Activated naive CD4-positive, alpha-beta T cell treated with Interleukin-2 at 50 U/mL for 16 hours (primary cell): ENCODE measurements at places on chromosomes 16 and 17.

DNA sequence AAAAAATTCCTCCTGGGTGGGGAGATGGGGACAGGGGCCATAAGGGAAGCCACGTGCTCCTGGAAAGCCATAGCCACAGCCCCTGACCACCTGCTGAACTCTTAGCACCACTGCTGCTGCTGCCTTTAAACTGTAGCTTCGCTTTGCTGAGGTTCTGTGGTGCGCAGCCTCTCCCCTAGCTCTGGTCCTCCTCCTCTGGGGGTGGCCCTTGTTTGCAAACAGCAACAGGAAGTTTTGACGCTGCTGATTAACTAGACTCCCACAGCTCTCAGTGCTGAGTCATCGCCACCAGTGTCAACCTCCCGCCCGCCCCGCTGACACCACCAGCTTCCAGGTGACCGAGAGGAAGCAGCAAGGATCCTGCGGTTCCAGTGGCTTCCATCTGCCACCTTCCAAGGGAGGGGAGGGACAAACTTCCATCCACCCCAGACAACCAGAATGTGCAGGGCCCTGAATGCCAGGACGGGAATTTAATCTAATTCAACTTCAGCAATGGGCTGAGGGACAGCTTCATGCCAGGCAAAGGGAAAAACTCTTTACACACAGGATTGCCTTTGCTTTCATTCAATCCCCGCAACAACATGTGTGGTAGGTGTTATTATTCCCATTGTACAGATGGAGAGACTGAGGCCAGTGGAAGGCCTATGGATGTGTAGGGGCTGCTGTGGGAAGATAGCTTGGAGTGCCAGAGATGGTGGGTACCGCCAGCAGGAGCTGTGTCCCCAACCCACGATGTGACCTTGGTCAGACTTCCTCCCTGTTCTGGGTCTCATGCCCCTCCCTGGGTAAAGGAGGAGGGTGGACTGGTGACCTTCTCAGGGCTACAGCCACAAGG lies 8.1 kb upstream of the KIFC3 start:
- DNase-seq, result peak; percentile 86

- no peak for DNase-seq
These were observed 31.2 kb upstream of the ENPP7 start for GRCh38 chr17:79699386-79700036.

DNA sequence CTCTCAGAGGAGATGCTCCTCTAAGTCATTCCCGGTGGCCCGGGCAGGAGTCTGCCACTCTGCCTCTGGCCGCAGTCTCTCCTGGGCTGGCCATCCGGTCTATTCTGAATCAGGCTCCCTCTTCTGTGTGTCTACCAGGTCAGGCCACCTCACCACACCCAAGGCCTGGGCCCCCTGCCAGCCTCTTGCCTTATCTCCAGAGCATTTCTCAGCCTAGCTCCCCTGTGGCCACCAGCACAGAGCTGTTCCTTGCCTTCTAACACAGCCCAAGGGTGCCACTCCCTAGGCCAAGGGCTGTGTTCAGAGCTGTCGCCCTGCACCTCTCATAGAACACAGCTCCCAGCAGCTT lies 55.3 kb downstream of the MYO18A start:
- no peak for DNase-seq

DNA sequence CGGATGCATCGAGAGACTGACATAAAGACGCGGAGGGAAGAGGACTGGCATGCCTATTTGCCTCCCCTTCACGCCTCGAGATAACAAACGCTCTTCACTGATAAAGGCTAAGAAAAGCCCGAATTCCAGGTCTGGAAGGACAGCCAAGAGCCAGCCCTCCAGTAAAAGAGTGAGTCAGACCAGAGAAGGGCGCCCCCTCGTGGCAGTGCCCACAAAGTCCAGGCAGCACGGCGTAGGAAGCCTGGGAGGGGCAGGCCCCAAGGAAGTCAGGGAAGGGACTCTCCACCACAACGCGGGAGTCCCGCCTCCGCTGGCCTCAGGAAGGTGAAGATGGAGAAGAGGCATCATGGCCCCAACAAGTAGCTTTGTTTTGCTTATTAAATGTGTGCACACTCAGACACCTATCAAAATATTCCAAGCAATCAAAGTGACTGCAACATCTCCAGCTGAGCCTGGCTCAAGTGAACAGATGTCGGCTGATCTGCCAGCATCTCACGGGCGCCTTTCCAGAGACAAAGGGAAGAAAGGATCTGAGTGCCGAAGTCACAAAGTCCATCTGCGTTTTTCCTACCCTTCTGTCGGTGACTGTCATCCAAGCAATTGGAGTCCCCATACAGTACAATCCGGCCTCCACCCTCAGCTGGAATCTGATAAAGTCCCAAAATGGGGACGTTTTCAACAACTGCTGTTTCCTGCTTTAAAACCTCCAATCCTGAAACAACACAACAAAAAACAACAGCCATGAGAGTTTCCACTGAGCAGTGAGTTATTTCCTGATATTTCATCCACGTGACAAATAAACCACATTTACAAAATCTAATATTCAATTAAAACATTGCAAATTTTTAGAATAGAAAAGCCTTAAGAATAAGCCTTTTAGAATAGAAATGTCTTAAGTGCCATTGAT lies 20.4 kb upstream of the SLC38A8 start:
- peak; percentile 68 for DNase-seq

- DNase-seq, result no peak
These were observed 3.1 kb upstream of the BAIAP3 start for GRCh38 chr16:1330260-1330914.

GRCh38 chr17:32593003-32593402 lies 106.2 kb downstream of the CDK5R1 start:
- DNase-seq, result no peak

DNA sequence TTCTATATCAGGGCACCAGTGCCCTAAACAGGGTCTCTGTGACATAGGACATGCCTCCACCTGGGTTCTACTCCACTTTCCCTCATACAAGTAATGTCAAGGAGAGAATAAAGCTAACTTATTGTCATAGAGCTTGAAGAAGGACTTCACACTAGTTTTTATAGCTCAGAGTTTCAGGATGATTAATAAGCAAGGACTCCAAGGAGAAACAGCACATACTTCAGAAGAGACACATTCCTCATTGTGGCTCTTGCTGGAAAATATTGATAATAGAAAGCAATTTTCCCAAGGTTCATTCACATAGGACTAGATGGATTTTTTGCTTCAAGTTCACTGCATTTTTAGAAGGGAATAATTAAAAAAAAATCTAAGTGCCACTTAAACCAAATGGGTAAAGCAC lies 133.3 kb downstream of the CA10 start:
- no peak for DNase-seq

- DNase-seq, result no peak
These were observed 705 bp downstream of the KRABD2 start for GRCh38 chr17:8375738-8376259.

- no peak for DNase-seq
These were observed 41.5 kb downstream of the NDEL1 start for GRCh38 chr17:8477171-8477570.

DNA sequence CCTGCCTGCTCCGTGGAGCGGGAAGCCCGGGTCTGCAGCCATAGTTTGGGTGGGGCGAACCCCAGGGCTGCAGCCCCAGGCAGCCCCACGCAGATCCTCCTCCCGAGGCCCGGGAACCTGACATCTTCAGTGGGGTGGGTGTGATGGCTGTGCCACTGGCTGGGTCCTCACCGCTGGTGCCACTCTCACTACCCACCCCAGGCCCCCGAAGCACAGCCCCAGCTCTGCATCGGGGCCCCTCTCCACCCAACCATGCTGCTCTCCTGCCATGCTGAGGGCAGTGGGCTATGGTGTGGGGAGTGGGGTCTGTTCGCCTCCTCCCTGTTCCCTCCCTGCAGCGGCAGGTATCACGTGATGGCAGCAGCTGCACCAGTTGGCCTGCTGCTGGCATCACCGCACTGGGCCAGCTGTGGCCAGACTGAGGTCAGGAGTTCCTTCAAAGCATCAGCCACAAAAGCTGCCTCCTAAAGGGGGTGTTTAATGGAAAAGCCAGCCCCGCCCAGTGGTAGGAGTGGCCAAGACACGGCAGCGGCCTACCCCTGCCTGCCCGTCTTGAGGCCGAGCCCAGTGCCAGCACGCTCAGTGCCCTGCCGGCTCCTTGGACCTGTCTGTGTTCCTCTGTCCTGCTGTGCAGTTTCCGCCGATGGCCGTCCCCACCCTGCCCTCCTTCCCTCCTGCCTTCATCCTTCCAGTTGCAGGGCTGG lies 10.8 kb downstream of the KCTD5 start:
- DNase-seq, result no peak

- no peak for DNase-seq
These were observed 9.2 kb downstream of the RPUSD1 start for GRCh38 chr16:778909-779527.

GRCh38 chr17:39648616-39649366 lies 11.8 kb downstream of the STARD3 start:
- no peak for DNase-seq

- peak; percentile 80 for DNase-seq
These were observed 47.0 kb upstream of the AMZ2 start for GRCh38 chr17:68200689-68201417.

DNA sequence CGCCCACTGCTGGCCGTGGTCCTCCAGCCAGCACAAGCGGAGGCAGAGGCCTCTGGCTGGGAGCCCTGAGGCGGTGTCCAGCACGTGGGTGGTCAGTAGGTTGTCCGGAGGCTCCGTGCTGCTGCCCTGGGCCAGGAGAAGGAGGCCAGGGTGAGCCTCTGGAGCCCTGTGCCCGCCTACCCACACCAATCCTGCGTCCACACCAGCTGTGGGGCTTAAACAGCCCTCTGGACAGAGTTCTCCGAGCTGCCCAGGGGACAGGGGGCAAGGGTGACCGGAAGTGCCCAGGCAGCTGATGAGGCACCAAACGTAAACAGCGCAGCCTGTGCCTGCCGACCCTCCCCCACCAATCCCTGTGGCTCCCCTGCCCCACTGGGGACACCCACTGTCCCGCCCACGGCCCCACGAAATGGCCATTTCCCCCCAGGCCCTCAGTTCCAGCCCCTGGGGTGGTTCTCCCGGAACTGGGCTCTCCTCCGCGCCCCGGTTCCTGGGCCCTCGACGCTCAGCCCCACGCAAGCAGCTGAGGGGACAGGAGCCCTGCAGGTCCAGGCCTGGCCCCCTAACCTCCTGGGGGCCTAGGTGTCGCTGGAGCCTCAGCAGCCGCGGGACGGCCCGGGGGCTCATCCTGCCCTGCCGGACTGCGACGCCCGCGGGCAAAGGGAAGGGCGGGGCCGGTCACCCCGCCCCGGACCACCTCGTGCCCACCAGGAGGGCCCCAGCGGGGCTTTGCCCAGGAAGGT lies 27.9 kb upstream of the DBNDD1 start:
- DNase-seq, result no peak

- no peak for DNase-seq
These were observed at the start of gene HSD17B2 for GRCh38 chr16:82034981-82035612. HSD17B2 (plus strand) TSS chr16:82035253; CDS start chr16:82035425, 172 bp downstream.

DNA sequence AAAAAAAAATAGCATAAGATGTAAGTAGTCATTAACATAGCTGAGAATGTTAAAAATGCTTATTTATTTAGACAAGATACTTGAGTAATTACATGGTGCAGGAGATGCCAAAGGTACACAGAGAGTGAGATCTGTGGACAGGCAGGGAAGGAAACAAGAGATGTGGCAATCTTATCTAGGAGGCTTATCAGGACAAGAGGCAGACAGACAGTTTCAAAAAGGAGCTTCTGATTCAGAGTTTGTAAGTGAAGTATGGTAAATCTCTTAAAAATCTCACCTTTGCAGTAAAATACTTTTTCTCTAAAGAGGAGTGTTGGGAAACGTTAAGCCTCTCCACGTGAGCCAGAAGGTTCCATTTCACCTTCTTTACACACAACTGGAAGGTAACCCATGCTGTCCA lies 19.9 kb upstream of the GHDC start:
- no peak for DNase-seq

- peak; percentile 12 for DNase-seq
These were observed 151.1 kb upstream of the GSE1 start for GRCh38 chr16:85461814-85462713.

- no peak for DNase-seq
These were observed 5.9 kb downstream of the CYGB start for GRCh38 chr17:76531486-76532038.

DNA sequence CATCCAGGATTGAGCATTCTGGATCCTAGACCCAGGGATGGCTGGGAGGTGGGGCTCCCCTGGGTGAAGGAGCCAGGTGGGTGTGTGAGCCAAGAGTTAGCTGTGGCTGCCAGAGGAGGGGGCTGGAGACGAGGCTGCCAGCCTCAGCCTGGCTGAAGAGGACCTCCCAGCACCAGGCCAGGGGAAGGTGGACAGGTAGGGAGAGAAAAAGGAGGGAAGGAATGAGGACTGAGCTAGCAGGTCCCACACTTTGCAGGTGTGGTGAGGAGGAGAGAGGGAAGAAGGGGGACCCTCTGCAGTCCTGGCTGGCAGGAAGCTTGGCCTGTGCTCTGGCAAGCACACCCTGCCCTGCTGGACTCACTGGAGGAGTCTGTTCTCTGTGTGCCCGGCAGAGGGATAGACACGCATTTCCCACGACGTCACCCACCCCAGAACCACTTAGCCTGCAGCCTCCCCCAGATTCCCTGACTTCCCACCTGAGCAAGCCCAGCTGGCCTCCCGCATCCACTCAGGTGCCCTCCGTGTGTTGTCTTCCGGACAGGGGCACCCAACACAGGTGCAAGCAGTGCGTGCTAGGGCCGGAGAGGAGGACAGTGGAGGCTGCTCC lies 42.0 kb downstream of the SOCS3 start:
- no peak for DNase-seq

GRCh38 chr16:89890886-89891657 lies 17.7 kb downstream of the TCF25 start:
- DNase-seq, result no peak

DNA sequence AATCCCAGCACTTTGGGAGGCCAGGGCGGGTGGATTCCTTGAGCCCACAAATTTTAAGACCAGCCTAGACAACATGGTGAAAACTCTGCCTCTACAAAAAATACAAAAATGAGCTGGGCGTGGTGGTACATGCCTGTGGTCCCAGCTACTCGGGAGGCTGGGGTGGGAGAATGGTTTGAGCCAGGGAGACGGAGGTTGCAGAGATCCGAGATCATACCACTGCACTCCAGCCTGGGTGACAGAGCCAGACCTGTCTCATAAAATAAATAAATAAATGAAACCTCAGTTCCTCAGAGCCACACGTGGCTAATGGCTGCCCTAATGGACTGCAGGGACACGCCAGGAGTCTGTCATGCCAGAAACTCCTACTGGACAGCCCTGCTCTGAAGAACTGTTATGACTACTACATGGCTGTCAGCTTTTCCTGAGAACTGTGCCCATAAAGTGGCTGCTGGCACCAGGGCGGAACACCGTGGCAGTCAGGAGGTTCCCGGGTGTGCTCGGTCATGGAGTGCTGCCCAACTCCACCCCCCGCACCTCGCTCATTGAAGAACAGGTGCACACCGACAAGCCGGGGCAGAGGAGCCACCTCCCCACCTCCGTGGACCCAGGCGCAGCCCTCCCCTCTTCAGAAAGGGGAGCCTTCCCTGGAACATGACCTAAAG lies 4.3 kb downstream of the TMEM11 start:
- no peak for DNase-seq

DNA sequence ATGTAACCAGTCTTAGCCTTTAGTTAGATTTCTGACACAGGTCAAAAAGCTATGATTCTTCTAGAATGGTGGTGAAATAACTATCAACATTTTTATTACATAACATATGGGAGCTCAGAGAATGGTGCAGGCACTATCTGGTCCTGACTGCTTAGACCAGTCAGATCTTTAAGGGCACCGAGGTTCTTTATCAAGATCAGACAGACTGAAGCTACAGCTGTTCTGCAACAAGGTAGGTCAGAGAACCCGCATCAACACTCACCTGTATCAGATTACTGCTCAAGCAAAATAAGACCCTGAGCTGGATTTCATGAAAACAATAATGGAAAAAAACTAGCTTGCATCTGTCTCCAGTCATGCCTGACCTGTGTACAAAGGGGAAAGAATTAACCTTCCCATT lies 160.4 kb downstream of the KCNJ2 start:
- DNase-seq, result no peak
